ENCODE measurements at places on chromosomes 12 and 14.

- no peak for DNase-seq
Observed at GRCh38 chr12:63170321-63170720, 19.3 kb upstream of the AVPR1A start.

- no peak for DNase-seq
Observed at GRCh38 chr14:95123891-95124579, 33.3 kb downstream of the DICER1 start.

DNA sequence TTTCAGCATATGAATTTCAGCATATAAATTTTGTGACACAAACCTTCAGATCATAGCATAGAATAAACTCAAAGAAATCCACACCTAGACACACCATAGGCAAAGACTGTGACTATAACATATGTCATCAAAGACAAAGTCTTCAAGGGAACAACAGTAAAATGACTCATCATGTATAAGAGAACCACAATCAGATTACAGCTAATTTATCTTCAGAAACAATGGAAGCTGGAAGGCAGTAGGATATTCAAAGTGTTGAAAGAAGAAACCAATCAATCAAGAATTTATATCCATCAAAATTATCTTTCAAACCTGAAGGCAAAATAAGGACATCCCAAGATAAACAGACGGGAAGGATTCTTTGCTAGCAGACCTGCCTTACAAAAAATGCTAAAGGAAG is 29.0 kb downstream of the DLK1 start:
- no peak for DNase-seq

GRCh38 chr12:132771126-132771838 is 9.7 kb upstream of the ANKLE2 start:
- DNase-seq = no peak

- DNase-seq = no peak
Observed at GRCh38 chr14:76696791-76697190, 64.5 kb upstream of the VASH1 start.

DNA sequence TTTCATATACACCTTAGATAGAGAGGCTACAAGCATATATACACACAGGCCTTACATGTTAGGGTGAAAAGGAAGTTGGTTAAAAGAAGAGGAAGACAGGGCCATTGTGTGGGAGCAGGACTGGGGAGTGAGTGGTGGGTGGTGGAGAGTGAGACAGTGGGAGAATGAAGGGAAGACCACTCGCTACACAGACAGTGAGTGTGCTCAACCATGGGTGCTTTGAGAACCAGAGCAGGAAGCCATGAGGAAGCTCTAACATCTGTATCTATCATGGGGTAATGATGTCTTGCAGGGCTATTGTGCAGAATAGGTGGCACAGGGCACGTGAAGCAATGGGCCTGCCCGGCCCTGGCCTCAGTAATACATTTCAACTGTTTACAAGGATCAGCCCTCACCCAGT is 11.4 kb upstream of the KRT74 start:
- DNase-seq = no peak

DNA sequence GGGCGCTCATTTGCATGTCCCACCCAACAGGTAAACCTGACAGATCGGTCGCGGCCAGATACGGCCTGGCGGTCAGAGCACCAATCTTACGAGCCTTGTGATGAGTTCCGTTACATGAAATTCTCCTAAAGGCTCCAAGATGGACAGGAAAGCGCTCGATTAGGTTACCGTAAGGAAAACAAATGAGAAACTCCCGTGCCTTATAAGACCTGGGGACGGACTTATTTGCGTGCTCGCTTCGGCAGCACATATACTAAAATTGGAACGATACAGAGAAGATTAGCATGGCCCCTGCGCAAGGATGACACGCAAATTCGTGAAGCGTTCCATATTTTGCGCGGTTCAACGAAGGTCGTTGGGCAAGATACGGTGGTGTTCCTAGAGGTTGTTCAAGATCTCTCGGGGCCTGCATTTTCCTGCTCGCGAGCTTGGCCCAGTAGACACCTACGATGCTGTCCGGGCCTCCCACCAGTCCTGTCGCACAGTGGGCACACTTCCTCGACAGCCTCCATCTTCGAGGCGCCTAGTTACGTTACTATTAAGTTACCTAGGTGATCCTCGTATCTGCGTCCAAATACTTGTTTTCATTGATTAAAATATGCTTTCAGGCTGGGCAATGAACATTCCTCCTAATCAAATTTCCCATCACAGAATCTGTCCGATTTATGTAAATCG is at the start of gene RNU6-7:
Gene RNU6-7 (plus strand): TSS at position 230 of the 675 bp plus-strand sequence.
- DNase-seq = no peak

DNA sequence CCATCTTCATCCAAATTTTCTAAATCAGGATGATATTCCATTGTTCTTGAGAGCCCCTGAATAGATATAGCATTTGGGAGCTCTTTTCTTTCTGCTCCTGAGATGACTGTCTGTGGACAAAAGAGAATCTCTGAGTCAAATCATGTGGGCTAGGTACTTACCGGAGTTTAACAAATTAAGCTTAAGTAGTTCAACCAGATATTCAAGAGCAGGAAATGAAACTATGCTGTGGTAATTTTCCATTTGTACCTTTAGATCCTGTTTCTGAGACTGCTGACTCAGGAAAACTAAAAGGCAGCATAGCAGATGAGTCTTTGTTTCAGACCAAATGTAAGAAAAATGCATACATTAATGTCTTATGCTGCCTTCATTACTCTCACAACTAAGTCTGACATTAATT is at the start of gene CLEC7A:
Gene CLEC7A (minus strand): TSS at position 158 of the 400 bp plus-strand sequence. CDS start 117 bp downstream, at position 41.
- no peak for DNase-seq

DNA sequence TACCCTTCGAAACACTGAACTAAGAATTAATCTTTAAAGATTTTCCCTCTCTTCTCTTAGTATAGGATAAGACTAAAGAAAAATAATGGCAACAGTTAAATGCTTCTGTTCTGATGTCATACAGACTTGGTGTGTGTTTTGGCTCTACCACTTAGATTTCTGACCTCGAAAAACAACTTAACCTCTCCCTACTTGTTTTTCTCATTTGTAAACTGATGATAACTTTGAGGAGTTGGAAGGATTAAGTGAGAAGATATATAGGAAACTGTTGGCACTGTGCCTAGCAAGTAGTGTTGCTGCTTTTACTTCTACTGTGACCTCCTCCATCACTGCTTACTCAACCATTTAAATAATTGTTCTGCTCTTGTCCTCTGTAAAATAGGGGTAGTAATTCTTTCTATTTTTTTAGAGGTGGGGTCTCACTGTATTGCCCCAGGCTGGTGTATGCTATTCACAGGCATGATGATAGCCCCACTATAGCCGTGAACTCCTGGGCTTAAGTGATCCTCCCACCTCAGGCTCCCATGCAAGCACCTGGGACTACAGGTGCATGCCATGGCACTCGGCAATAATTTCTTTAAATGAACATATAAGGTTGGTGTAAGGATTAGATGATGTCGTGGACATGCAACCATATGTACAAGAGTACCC is 22.4 kb downstream of the PALS1 start:
- peak; percentile 11 for DNase-seq

DNA sequence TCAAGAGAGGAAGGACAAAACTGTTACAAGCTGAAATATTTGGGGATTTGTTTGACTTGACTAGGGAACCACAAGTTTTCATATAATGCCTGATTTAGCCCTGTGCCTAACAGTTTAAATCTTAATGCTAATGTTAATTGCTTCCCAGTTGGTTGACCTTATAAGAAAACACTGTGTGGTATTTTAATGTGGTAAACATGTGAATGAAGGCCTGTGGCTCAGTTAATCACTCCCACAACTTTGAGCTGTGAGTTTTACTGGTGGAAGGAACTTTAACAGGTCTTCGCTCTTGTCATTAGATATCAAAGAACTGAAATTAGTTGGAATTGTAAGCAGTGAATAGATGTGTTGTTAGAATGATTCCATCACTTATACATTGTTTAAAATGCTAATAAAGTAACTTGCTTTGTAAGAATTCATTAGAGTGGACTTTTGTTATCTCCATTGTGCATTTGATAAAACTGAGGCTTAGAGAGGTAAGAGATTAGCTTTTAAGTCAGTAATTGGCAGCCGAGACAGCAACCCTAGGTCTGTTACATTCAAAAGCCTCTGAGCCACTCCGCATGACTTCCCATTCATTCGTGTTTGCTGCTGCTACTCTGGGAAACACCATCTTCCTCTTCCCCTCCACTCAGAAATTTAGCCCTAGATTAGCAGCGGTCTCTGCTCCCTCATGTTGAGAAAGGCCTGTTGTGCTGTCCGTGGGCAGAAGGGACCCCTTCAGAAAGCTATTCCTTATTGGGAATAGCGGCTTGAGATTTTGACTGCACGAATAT is 1.0 kb upstream of the TBK1 start:
- DNase-seq = no peak

DNA sequence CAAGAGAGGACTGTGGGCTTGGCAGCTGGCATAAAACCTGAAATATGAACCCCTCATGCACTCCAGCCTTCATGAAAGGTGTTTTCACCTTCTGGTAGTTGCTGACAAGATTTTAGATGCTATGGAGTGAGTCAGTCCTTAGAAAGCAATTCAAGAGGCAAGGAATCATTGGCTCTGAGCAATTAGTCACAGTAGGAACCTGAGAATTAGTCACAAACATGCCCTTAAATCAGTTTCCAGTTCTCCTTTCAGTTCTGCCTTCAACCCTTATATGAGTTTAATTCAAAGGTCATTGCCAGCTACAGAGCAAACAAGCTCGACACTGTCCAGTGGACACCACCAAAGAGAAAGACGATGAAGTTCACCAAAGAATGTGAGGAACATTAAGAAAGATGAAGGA is 472.3 kb downstream of the GLT1D1 start:
- no peak for DNase-seq

DNA sequence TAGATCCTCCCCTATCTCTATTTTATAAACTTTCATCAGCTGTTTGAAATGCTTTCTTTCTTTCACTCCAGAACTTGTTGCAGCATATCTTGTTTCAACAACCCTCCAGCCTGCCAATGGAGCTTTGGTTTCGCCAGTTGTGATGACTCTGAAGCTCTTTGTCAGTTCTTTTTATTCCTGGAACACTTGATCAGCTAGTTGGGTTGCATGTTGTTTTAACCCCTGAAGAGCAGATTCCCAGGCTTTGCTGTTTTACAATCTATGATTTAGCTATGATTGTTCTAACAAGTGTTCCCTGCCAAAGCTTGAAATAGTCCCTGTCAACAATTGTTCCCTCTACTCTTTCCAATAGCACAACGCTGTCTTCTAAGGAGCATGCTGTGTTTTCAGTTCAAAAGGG is 50.6 kb upstream of the FUT8 start:
- peak; percentile 15 for DNase-seq

- DNase-seq = no peak
Observed at GRCh38 chr14:102902086-102902485, 20.4 kb upstream of the AMN start.

DNA sequence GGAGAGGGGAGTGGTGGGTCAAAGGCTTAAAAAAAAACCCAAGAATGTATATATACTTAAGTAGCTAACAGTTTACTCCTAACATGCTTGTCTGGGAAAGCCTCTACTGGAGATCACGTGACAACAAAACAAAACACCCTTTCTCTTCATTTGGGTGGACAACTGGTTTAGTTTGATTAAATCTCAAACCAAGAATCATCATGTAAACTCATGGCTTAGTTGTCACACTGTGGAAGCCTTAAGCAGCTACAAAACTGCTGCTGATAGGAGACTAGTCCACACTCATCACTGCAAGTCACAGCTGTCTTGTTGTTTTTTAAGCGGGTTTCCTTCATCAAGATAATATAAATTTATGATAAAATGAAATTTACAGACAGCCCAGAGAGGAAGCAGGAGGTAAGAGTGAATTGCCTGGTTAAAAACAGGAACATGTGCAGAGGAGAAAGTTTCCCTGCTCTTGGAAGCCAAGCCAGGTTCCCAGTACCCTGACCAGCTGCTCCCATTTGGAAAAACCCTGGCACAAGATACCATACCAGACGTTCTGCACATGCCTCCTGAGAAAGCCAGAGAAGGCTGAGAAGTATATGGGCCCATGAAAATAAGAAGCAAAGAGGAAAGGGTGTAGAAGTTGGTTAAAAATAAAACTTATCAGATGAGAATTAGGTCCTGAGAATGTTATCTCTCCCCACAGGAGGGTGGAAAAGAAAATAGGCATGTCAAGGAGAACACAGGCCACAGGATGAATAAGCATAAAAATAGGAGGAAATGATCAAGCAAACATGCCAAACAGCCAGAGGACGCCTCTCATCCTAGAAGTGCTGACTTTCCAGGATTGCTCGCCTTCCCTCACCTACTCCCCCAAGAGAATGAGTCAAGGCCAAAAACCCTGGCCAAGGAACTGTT is 34.0 kb downstream of the EGLN3 start:
- DNase-seq = no peak

DNA sequence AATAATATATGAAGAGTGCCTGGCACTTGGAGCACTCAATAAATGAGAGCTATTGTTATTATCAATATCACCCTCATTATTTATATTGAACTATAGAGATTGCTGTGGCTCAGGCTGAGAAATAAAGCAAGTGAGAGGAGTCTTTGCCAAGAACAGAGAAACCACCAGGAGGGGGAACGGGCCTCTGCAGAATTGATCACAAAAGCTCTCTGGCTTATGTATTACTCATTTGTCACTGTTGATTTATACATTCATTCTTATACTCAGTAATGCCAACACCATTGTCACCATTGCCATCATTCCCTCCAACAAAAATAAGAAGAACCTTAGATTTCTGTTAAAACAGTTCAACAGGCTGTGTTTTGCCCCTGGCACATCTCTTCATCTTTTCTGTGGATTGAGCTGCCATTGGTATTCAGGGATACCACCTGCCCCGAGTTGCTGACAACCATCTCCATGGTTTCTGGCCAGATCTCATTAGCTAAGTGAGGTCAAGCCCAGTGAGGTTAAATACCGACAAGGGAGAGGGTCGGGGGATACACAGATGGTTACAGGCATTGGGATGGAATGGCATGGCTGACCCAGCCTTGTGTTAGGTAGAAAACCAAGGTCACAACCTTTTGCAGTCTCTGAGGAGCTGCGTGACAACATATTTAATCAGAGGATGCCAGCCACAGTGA is 21.8 kb upstream of the PCNX1 start:
- no peak for DNase-seq

- no peak for DNase-seq
Observed at GRCh38 chr12:56114084-56114483, 2.3 kb upstream of the RPL41 start.

DNA sequence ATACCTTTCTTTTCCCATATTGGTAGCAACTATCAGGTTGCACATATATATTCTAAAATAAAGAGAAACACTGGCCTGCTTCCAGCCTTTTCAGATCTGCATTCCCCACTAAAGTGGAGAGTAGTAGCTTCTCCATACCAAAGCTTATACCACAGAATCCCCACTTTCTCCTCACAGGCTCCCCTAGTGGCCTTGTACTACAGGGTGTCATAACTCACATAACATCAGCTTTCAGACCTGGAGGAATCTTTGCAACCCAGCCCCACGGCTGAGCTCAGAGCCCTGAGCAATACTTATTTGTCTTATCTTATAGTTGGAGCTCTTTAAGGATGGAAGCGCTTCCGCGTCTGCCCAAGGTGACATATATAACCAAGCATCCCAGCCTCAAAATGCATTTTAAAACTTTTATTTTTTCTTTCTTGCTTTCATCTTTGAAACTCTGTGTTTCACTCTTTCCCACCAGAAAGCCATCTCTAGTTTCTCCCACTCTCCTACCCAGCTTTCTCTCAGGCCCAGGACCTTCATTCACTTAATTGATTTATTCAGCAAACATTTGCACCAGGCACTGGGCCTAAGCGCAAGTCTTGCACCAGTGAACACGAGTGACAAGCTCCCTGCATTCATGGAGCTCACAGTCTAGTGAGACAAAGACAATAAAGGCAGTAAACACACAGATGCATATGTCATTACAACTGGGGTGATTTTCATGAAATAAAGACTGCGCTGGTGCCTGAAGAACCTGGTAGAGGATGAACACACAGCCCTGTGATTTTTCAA is 254.7 kb downstream of the IPO8 start:
- peak; percentile 10 for DNase-seq

GRCh38 chr14:87178277-87178676 is 814.7 kb downstream of the GALC start:
- DNase-seq = no peak

All from hepatic stellate cell (primary cell).